ENCODE measurements at places on chromosomes 2 and 18. TPM values are rescaled to one million over a fixed set of nuclear protein-coding genes. Genes with fewer than 3 reads are reported as not detected.

DNA sequence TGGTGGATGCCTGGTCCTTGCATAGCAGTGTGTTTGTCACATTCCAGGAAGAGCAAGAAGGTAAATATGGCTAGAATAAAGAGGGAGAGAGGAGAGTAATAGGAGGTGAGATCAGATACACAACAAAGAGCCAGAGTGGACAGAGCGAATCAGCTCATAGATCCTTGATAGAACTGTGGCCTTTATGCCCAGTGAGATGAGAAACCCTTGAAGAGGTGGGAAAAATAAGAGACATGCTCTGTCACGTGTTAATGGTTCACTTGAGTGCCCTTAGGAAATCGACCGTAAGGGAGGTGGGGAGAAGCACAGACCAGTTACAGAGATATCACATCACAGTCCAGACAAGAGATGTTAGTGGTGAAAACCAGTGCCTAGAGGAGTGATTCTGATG is 84.7 kb upstream of the RAB27B start:
- H3K27me3 ChIP-seq, result no peaks in the 10 kb centered on the region
- H3K27ac ChIP-seq, result no peak overlapping the region
- no peak overlapping the region for H3K4me3 ChIP-seq
- no peak for DNase-seq

DNA sequence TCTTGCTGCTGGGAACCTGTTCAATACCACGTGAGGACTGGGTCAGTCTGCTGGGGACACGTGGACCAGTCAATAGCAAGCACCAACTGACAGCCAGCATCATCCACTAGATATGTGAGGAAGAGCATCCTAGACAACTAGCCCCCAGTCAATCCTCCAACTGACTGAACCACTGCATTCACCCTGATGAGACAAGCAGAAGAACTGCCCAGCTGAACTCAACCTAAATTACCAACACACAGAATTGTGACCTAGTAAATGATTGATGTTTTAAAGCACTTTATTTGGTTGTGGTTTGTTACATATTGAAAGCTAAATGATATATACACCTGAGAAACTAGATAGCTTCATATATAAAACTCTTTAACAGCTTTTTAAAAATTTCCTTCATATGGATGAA is 15.7 kb downstream of the IRS1 start:
- H3K4me3 ChIP-seq, result no peak overlapping the region
- peaks cover 3% of the 10 kb centered on the region for H3K36me3 ChIP-seq
- no peaks in the 10 kb centered on the region for H3K4me1 ChIP-seq
- H3K27me3 ChIP-seq, result no peaks in the 10 kb centered on the region
- DNase-seq, result no peak

GRCh38 chr2:199778655-199779054 is 72.3 kb downstream of the FTCDNL1 start:
- H3K27me3 ChIP-seq, result no peaks in the 10 kb centered on the region
- H3K36me3 ChIP-seq, result no peaks in the 10 kb centered on the region
- DNase-seq, result no peak
- no peaks in the 10 kb centered on the region for H3K4me1 ChIP-seq
- H3K4me3 ChIP-seq, result no peak overlapping the region

Gene FECH
- total RNA-seq, result 41.6 TPM

DNA sequence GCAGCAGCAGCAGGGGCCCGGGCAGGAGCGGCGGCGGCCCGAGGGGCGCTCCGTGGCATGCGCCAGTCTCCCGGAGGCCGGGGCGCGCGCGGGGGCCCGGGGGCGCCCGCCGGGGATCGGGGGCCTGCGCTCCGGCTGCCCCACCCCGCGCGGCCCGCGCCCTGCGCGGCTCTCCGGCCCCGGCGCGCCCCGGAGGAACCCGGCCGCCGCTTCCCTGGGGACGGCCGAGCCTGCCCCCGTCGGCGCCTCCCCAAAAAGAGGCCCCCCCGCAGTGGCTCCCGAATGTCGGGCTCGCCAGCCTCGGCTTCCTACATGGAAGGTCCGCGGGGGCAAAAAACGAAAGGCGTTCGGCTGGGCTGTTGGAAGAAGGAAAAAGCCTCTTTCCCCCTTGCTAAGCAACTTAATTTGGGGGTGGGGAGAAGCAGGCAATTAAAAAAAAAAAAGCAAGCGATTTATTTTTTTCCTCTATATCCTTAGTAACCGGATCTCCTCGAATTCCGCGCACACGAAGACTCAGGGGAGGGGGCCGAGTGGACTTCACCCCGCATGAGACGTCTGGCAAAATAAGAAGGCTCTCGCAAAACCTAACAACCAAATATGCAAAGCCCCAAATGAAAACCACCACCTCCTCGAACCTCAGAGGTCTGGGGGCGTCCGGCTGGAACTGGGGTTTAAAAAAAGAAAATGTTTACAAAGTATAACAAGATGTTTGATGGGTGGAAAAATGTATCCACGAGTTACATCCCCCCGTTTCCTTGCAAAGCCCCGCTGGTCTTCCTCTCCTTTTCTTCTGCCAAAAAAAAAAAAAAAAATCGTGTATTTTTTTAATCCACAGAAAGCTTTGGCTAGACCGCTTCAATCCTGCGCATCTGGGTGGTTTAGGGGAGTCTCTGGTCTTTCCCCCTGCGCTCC is at the start of gene SMAD7:
Gene SMAD7 (minus strand): TSS at position 430 of the 912 bp plus-strand sequence. CDS start 541 bp downstream, outside the sequence.
- H3K4me3 ChIP-seq, result peak within 1 kb of the TSS; percentile 93
- no peaks in the 10 kb centered on the region for H3K27me3 ChIP-seq
- H3K36me3 ChIP-seq, result no peaks in the 10 kb centered on the region
- DNase-seq, result peak; percentile 57

DNA sequence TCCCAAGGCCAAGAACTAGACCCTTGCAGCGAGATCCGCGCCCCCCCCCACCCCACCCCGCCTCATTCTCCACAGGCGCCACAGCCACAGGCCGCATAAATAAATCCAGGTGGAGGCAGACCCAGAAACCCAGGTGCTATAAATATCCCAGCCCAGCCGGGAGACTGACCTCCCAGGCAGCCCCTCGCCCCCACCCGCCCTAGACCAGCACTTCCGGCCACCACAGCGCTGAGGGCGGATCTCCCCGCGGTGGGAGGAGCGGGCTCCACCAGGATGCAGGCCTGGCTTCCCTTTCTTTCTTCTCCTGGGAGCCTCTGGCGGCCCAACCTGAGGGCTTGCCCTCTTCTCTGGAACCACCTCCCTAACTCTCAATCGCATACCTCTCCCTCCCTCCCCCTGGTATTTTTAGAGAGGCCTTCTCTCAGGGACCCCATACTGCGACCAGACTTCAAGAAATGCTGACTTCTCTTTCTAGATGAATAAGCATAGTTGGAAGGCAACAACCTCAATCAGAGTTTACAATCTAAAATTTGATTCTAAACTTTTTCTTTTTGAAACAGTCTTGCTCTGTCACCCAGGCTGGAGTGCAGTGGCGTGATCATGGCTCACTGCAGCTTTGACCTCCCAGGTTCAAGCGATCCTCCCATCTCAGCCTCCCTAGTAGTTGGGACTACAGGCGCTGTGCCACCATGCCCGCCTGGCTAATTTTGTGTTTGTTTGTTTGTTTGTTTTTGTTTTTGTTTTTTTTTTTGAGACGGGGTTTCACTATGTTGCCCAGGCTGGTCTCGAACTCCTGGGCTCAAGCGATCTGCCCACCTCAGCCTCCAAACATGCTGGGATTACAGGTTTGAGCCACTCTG is 55.0 kb downstream of the PKDCC start:
- H3K36me3 ChIP-seq, result no peaks in the 10 kb centered on the region
- DNase-seq, result peak; percentile 67
- peaks cover 12% of the 10 kb centered on the region for H3K4me1 ChIP-seq
- peak overlapping the region; percentile 86 for H3K27ac ChIP-seq

DNA sequence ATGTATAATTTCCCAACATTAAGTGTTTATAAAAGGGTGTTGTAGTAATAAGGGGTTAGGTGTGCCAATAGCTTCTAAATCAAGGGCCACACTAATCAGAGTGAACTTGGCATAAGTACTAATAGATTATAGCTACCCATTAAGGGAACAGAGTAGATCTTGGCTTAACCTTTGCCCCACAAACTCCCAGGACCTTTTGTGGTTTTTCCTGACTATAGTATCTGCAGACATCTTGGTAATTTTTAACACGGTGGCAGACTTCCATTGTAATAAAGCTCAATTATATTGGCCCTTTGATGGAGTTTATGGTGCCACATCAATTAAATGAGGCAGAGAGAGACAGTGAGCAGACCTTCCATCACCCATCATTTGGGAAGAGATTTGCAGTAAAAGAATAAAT is 358.5 kb upstream of the HNRNPA3 start:
- H3K4me1 ChIP-seq, result no peaks in the 10 kb centered on the region
- H3K4me3 ChIP-seq, result no peak overlapping the region
- H3K36me3 ChIP-seq, result no peaks in the 10 kb centered on the region
- DNase-seq, result no peak
- no peak overlapping the region for H3K27ac ChIP-seq

DNA sequence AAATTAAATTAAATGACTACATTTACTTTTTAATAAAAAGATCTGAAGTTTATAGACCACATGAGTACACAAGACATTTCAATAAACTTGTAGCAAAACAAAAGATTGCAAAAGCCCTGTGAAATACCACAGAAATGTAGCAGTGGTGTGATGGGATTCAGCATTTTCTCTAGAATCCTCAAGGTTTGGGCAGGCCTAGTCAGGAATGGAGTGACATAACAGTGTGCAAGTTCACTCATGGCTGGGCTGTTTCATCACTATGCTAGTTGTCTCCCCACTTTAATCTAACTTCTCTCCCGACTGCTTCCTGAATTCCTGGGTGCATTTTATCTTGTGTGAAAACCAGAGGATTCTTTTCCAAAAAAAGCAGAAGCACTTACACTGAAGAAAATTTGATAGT is 1089.9 kb upstream of the DDX18 start:
- no peaks in the 10 kb centered on the region for H3K27me3 ChIP-seq
- H3K36me3 ChIP-seq, result no peaks in the 10 kb centered on the region
- no peaks in the 10 kb centered on the region for H3K4me1 ChIP-seq
- H3K4me3 ChIP-seq, result no peak overlapping the region
- no peak for DNase-seq

- no peaks in the 10 kb centered on the region for H3K36me3 ChIP-seq
- H3K27me3 ChIP-seq, result no peaks in the 10 kb centered on the region
- no peak overlapping the region for H3K4me3 ChIP-seq
- no peaks in the 10 kb centered on the region for H3K4me1 ChIP-seq
- no peak overlapping the region for H3K27ac ChIP-seq
- DNase-seq, result no peak
These were observed 189.0 kb upstream of the HDAC4 start for GRCh38 chr2:239589833-239590232.

Gene PDE6D
- total RNA-seq, result 18.7 TPM

DNA sequence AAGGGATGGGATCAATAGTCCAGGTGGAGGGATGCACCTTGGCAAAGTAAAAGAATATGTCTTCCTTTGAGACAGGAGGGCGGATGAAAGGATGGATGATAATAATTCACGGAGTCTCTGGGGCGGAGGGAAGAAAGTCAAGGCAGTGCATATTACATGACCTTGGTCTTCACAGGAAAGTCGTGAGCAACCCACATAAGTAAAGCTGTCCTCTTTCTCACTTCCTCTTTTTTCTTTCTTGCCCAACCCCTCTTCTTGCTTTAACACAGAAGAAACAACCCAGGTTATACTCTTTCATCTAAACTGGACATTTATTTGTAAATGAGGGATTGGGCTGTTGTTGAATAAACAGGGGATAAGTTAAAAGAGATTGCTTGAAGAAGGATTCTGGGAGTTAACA is 168.7 kb upstream of the SKOR2 start:
- no peak for DNase-seq
- H3K27me3 ChIP-seq, result peaks cover 55% of the 10 kb centered on the region
- no peak overlapping the region for H3K27ac ChIP-seq
- H3K4me3 ChIP-seq, result no peak overlapping the region
- no peaks in the 10 kb centered on the region for H3K4me1 ChIP-seq

- H3K27ac ChIP-seq, result no peak overlapping the region
- no peak for DNase-seq
- H3K4me1 ChIP-seq, result peaks cover 25% of the 10 kb centered on the region
These were observed 3.6 kb upstream of the CAPG start for GRCh38 chr2:85413592-85414420.

DNA sequence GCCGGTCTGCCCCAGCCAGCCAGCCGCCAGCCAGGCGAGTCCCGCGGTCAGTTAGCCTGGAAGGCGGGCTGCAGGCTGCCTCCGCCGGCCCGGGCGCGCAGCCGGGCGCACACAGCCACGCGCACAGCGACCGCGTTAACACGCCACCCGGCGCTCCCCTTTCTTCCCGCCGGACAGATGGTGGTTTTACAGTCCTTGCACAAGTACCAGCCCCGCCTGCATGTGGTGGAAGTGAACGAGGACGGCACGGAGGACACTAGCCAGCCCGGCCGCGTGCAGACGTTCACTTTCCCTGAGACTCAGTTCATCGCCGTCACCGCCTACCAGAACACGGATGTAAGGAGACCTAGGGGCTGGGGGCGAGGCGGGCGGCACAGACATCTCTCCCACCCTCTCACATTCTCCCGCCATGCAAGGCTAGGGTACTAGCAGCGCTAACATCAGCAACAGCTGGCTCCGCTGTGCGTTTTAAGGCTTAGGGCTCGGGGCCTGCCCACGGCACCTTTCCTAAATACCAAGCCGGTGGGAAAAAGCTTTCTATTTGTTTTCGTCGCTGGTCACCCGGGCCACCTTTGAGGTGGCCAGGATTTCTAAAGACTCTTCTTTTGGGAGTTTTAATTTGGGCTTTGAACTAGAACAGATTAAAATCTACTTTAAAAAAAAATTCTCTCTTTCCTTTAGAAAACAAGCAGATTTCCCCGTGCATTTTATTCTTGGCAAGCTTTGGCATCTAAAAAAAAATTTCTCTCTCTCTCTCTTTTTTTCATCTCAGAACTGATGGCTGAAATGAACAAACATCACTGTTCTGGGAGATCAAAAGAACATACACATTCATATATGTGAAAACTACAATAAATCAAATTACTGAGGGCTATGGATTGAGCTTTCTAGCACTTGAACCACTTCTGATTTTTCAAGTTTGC is 2.9 kb downstream of the TBR1 start:
- H3K36me3 ChIP-seq, result no peaks in the 10 kb centered on the region
- peaks cover 20% of the 10 kb centered on the region for H3K27me3 ChIP-seq
- no peak overlapping the region for H3K27ac ChIP-seq
- H3K4me3 ChIP-seq, result no peak overlapping the region
- no peak for DNase-seq

DNA sequence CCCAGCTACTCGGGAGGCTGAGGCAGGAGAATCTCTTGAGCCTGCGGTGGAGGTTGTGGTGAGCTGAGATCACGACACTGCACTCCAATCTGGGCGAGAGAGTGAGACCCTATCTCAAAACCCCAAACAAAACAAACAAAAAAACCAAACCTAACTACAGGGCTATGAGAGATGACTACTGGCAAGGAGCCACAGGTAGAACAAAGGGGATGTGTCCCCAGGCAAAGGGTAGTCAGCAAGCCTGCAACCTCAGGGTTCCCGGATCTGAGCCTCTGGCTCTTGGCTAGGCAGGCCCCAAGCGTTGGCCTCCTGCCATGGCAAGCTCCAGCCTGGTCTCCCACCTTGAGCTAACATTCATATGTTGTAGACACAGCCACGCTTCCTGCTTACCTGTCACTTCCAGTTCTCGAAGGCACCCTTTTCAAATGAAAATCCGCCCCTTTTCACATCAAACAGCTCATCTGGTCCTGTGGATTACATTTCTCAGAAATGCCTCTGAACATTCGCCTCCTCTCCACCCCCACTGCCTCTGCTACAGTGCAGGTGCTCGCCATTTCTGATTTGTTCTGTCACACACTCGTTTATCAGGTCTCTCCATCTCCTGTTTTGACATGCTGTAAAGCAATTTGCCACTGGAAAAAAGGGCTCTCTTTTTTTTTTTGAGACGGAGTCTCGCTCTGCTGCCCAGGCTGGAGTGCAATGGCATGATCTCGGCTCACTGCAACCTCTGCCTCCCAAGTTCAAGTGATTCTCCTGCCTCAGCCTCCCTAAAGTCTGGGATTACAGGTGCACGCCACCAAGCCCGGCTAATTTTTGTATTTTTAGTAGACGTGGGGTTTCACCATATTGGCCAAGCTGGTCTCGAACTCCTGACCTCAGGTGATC is 13.1 kb upstream of the ACTR3 start:
- no peaks in the 10 kb centered on the region for H3K36me3 ChIP-seq
- no peak overlapping the region for H3K27ac ChIP-seq
- no peaks in the 10 kb centered on the region for H3K4me1 ChIP-seq
- H3K4me3 ChIP-seq, result no peak overlapping the region
- no peaks in the 10 kb centered on the region for H3K27me3 ChIP-seq

All from heart right ventricle (tissue), 16 donors.